H1 (cell line): ENCODE measurements at places on chromosomes 5 and 9.

DNA sequence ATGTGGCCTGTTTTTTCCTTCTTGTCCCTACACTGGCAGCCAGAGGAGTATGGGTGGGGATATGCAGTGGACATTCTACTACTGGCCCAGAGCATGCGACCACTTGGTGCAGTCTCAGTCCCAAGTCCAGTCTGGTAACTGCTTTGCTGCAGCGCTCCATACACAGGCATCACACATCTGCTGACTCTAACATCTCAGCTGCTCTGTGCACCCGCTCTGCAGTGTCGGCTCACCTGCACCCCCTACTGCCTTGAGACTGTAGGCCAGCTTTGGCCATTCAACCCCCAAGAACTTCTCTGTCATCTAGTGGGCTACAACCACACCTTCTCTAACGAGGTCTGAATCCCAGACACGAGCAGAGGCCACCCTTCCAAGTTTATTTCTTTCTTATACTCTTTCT, 46.4 kb upstream of the SLCO6A1 start:
- DNase-seq, result peak; percentile 63

DNA sequence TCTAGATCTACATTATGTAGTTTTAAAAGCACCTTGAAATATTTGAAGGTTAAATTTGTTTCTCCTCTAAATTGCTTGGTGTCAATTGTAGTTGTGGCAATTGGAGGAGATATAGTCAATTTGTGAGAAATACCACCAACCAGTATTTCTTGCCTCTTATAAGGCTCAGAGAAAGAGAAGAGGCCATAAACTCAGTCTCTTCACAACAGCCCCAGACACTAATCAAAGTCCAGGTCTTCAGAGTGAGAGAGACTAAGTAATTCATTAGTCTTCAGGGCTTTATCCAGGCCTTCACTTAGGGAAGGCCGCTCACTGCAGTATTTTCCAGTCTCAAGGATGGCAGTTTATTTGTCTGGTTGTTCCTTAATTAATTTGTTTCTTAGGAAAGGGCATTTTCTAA, 168.0 kb upstream of the RGMB start:
- no peak for DNase-seq

DNA sequence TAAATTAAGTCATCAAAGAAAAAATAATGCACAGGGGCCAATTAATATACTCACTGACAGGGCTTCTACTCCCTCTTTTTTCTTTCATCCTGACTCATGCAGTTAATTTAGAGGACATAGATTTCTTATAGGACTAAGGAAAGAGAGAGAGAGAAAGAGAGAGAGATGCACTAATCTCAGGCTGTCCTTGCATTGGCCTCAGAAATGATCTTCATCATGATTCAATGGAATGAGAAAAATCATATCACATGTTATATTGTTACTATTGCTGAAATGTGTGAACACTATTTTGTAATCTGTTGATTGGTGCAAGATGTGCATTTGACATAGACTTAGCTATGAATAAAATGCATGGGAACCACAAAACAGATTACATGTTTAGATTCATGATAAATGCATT, 608.3 kb upstream of the NUDT12 start:
- no peak for DNase-seq

- no peak for DNase-seq
Observed at GRCh38 chr9:85534340-85534739, 207.4 kb downstream of the AGTPBP1 start.

- no peak for DNase-seq
Observed at GRCh38 chr5:174971210-174971609, 246.8 kb downstream of the MSX2 start.

- no peak for DNase-seq
Observed at GRCh38 chr9:137919649-137920141, 42.1 kb downstream of the CACNA1B start.
